ENCODE measurements at places on chromosomes 7 and 10. TPM values are rescaled to one million over a fixed set of nuclear protein-coding genes. Genes with fewer than 3 reads are reported as not detected.

- DNase-seq: no peak
Observed at GRCh38 chr7:140680886-140681285, 8.1 kb downstream of the ADCK2 start.

DNA sequence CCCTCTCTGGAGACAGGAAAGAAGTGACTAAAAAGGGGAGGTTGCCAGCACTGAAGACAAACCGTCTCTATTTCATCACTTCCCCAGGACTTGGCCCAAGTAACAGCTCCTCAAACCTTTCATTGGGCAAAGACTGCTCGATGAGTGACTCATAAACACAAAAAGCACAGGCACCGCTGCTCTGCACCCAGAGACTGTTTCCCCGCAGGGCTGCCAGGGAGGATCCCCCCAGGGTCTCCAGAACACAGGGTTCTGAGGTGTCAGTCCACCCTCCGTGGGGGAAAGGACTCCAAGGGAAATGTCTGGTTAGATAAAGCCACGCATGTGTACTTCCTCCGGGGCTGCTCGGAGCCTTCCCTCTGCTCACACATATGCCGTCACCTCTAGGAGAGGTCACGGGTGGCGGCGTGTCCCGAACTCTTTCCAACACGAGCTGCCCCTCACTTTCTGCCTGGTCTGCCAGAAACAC, 59.9 kb downstream of the INSIG1 start:
- DNase-seq: no peak

DNA sequence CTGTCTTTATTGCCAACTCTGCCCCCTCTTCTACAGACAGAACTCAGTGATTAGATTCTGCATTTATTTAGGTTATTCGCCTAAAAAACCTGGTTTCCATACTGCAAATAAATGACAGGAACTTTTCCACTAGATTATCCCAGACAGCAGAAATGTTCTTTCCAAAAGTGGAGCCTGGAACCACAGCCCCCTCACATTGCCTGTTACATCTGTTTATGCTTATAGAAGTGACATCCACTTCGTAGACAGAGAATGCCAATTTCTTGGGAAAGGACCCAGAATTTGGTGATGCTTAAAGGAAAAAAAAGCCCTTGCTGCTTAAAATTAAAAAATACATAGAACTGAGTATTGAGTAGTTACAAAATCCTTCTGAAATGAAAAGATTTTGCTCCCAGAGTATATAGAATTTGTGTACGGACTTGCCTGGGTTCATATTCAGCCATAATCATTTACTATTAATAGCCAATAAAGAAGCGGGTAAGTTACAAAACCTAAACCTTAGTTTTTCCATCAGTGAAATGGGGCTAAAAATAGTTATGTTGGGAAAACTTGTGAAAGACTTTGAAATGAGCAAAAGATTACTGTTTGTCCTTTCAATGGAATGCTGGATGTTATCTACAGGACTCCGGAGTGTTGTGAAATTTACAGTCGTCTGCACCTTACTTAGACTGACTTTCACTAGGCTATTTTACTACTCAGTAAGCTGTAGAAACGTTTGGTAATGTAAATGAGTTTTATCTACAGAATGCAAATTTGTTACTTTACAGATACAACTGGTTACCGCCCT, 1.1 kb upstream of the PPP1R9A start:
- DNase-seq: no peak

GRCh38 chr7:19554581-19554980, 154.3 kb downstream of the POLR1F start:
- no peak for DNase-seq

- no peak for DNase-seq
Observed at GRCh38 chr10:79196470-79197461, 128.0 kb downstream of the ZMIZ1 start.

GRCh38 chr10:117226813-117227451, 14.0 kb upstream of the SLC18A2 start:
- DNase-seq: no peak

DNA sequence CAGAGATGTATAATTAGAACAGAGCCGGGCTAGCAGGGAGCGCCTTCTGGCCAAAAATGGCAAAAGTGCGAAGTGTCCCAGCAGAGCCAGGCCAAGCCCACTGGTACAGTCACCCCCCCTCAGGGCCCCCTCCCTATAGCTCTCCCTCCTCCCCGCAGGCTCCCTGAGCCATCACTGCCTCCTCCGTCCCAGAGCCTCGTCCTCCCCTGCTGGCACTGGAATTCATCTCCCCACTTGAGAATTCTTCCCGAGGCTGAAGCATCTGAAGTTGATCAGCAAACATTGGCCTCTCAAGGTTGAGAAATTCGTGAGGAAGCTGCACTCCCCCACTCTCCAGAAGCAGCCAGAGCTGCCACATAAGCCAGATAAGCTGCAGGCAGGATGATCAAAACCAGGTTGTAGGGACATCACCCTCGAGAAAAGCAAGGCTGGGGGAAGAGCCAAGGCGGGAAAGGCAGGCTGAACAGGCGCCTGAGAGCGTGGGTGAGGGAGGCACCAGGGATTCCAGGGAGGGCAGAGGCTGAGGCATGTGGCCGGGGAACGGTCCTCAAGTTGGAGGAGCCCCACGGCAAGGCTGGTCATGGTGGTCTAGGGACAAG, 23.4 kb downstream of the CAMK2G start:
- DNase-seq: no peak

- no peak for DNase-seq
Observed at GRCh38 chr7:108347616-108348015, 108.6 kb downstream of the NRCAM start.

DNA sequence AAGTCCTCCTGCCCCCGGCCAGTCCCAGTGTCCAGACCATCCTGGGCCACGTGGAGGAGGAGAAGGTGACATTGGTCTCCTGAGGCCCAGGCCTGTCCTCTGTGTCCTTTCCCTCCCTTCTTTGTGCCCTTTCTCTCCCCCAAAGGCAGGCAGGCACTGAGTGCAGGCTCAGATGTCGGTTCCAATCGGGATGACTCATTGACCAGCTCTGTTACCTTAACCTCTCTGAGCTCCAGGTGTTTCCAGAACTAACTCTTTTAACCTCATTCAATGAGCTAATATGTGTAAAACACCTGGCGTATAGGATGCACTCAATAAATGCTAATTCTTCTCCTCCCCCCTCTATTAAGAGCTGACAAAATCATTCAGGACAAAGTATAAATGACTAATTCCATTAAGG, 25.7 kb downstream of the MACROH2A2 start:
- DNase-seq: no peak

DNA sequence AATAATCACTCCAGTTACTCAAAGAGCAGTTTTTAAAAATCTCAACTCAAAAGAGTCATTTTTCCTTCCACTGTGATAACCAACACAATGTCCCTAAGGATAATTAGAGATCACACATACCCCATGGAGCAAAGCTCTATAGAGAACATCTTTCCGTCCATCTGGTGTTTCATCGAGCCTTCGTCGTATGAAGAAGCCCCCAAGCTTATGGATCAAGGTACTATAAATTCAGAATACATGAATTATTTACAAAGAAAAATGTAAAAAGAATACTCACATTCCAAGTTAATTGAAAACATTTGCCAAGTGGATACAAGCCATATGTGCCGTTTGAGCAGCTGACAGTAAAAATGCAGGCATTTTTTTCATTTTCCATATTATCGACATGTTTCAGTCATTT, 14.8 kb downstream of the GPAM start:
- no peak for DNase-seq

DNA sequence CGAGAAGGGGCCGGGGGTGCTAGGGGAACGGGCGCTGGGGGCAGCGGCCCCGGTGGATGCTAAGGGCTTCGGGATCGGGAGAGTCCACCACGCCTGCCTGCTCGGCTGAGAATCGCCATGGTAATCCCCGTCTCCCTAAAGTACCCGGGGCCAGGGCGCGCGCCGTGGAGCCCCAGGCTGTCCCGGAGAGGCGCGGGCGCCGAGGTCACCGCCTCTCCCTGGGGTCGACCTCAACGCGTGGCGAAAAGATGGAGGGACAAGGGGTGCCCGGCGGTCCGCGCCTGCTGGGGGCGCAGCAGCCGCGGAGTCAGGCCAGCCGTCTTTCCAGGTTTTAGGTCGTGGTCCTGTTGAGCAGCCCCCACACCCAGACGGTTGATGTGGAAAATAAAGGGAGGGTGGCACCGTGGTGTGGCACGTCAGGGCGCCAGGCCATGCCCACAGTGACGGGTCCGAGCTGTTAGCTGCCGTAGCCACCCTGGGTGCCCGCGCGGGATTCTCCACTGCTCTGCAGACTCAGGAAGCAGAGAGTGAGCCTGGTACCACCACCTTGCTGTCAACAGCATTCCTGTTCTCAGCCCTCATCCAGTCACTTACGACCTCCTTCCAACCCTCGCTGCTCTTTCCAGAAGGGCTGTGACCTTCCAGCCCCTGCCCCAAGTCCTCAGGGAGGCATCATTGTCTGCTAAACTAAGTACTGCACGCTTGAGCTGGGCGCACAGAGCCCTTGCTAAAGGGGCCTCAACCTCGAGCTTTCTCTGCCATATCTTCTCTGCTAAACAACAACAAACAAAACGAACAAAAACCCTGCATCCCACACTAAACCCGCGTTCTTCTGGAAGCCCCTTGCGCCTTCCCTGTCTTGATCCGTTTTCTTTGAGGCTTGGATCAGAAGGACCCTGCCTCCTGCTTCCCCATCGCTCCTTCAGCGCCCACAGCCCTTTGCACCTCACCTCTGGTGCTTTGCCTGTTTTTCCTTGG, 666 bp downstream of the SMKR1 start:
- no peak for DNase-seq

GRCh38 chr7:111380945-111381344, 181.3 kb downstream of the IMMP2L start:
- no peak for DNase-seq

DNA sequence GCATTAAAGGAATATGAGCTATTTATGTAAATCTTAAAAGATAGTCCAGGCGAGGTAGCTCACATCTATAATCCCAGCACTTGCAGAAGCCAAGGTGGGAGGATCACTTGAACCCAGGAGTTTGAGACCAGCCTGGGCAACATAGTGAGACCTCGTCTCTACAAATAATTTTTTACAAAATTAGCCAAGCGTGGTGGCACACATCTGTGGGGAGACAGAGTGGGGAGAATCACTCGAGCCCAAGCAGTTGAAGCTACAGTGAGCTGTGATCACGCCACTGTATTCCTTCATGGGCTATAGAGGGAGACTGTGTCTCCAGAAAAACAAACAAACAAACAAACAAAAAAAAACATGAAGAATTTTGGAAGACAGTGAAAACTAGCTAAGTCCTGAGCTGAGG, 28.4 kb downstream of the HERC4 start:
- no peak for DNase-seq

Gene TRPV6
- not detected for total RNA-seq

Gene SPDYE16
- not detected for total RNA-seq

Gene RGR
- total RNA-seq: not detected

Gene ABCF2
- 48.0 TPM for total RNA-seq
